Left forelimb (tissue), 1 donor: ENCODE measurements at places on chromosomes 2 and 18.

GRCh38 chr2:239113171-239113570 lies 265.3 kb downstream of the TWIST2 start:
- no peak for DNase-seq

GRCh38 chr18:58670404-58671110 lies 708 bp upstream of the MALT1 start:
- DNase-seq: no peak

- no peak for DNase-seq
Measured at GRCh38 chr2:160657196-160657595, 163.6 kb upstream of the RBMS1 start.

- no peak for DNase-seq
Measured at GRCh38 chr2:176035013-176035691, 33.1 kb upstream of the LNPK start.

- no peak for DNase-seq
Measured at GRCh38 chr2:10278029-10278762, 24.5 kb upstream of the HPCAL1 start.

- DNase-seq: no peak
Measured at GRCh38 chr2:181764095-181764963, 84.0 kb upstream of the NEUROD1 start.

- no peak for DNase-seq
Measured at GRCh38 chr2:206105541-206105940, 19.6 kb upstream of the INO80D start.
